ENCODE measurements at places on chromosomes 4 and X.
A peak's percentile ranks its signal among the peaks of the same experiment; 100 is the strongest.

DNA sequence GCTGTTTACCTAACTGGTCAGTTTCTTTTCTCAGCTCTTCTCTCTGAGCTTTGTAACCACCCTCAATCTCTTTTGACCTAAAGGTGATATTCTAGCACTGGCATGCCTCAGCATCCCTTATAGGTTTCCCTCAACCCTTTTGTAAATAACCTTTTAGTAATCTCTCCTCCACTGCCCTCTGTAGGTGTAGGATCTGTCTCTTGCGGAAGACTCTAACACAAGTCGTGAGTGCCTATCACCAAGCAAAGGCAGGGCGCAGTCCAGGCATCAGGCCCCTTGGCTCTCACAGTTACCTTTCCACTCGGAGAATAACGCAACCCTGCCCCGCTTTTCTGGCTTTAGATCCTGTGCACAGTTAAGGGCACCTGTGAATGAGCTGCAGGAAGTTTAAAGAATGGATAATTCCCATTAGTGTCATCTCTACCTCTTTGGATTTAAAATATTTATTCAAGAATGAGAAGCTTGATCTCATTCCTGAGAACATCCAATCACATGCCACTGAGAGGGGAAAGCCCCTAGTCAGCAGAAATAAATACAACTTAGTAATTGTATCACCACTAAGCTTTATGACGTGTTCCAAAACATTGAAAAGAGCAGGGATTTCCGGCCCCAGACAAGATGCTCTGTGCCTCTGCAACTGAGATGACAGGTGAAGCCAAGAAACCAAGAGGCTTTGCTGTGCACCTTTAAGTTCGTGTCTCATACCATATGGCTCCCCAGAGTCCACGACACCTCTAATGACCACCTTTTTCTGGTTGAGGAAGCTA is 58.8 kb downstream of the SPINK2 start:
- no peak for DNase-seq

DNA sequence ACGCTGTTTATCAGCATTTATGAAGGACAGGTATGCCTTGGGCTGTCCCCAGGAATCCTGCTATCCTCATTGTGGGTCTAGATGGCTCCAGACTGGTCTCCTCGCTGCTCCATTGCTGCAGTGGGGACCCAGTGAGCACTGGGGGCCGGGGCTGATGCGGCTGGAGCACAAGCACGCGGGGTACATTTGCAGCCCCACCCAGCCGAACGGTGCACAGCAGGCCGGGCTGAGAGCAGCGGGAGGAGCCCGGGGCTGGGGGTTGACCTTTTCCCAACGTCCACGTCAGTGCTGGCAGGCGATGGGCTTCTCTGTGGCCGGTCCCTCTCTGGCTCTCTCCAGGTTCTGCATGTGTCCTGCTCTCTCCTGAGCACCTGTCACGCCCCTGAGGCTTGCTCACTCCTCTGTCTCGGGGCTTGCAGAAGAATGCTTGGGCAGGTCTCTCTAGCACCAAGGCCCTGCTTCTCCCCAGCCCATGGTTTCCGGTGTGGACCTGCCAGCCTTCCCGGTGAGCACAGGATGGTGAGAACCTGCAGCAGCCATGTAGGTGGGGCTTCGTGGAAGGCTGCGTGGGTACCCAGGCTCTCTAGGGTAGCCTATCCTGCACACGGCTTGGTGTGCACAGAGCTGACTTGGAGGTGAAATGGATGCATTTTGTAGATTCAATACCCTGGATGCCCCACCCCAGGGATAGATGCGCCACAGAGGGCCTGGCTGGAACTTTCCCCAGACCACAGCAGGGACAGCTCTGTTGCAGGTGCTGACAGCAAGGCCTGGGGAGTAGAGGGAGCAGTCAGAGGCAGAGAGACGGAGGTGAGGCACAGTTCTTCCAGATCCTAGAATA is 89.1 kb upstream of the ADRA2C start:
- no peak for DNase-seq

DNA sequence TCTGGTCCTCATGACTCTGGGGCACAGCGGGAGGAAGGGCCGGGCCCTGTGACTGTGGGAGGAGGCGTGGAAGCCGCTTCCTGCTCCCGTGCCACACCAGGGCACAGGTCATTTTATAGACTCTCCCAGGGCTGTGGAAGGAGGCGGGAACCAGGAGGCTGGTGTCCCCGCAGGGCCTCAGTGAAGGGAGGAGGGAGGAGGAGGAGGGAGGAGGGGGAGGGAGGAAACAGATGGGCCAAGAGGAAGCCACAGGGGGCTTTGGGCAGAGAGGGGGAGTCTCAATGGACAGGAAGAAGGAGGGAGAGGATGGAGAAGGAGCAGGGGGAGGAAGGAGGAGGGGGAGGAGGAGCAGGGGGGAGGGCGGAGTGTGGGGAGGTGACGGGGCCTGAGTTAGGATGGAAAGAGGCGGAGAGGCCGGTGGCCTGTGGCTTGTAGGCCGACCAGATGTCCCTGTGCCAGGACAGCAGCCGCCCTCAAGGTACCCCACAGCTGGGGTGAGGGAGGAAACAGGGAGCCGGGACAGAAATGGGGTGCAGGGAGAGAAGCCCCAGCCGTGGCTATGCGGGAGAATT is 6.2 kb upstream of the PLCXD1 start:
- DNase-seq, result no peak

DNA sequence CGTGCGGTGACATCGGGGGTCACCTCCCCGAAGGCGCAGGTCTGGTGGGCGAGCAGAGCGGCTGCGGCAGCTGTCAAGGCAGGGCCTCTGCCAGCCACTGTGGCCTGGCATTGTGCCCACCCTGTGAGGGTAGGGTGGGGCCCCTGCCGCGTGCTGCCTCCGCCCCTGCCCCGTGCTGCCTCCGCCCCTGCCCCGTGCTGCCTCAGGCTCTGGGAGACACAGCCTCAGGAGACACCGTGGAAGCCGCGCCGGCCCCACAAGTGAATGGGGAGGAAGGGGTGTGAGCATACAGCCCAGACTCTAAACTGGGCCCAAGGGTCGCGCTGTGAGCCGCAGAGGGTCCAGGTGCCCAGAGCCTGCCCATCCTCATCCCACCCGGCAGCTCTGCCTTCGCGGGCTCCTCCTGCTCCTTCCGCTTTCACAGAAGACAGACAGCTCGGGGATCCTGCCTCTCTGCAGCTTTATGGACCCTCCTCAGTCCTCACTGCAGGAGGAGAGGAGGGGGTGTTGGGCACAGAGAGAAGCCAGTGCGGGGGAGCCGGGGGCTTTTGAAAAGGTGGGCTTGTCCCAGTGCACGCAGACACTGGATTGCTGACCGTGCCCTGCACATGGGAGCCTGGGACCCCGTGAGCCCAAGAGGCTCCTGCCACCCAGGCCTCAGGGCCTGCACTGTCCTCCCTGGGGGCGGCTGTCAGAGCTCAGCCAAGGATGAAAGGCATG is 27.4 kb downstream of the PCGF3 start:
- no peak for DNase-seq

DNA sequence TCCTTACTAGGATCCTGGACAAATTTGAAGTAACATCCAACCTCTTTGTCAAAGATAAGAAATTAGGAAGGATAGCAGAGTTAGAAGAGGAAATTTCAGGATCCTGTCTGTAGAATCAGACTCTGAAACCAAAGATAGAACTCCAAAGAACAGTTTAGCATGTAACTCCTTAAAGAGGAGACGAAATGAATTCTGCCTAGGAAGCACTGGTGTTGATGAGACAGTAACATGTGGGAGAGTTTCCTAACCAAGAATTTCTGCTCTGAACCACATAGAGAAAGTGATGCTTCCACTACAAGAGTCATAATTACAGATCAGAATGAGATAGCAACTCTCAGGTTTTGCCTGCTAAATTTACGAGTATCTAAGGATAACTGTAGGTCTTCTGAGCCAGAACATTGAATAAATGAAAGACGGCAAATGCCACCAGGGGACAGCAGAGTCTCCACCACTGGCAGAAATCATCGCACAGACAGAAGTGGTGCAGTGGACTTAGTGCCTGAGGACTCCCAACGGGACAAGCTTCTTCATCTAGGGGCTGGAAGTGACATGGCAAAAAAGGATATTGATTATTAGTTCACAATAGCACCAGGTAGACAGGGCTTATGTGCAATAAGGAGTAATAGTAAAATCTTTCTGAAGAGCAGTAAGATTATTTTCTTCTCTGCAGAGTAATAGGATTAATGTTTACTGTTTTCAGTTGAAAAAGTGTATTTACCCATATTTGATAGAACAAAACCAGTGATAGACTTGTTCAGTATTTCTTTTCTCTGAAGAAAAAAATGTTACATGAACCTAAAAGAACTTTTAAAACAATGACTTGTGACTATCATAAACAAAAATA is 6.7 kb upstream of the PPID start:
- DNase-seq, result peak; percentile 74

Data from SK-MEL-5 (cell line).